Hematopoietic multipotent progenitor cell treated with erythropoietin and hydrocortisone succinate and interleukin-3 and kit ligand, for 17 days (in vitro differentiated cells): ENCODE measurements at places on chromosomes 7 and 10.

DNA sequence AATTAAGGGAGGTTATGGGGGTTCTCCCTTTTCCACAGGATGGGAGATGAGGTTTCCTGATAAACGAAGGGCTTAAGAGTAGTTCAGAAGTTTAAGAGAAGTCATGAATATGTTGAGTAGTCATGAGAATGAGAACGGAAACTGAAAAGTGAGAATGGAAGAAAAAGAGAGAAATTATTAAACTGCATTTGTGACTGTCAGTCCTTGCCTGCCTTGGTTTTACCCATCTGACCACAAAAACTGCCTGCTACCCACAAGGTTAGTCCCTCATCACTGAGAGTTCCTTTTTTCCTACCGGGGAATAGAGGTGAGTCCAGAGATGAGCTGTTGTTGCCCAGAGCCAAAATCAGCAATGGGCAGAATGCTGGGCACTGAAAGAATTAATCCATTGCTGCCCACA is 174.1 kb upstream of the BET1 start:
- no peak for DNase-seq

- DNase-seq, result no peak
Observed at GRCh38 chr7:156168434-156168833, 356.2 kb upstream of the SHH start.

- no peak for DNase-seq
Observed at GRCh38 chr10:5594271-5595049, 69.7 kb downstream of the CALML3 start.

DNA sequence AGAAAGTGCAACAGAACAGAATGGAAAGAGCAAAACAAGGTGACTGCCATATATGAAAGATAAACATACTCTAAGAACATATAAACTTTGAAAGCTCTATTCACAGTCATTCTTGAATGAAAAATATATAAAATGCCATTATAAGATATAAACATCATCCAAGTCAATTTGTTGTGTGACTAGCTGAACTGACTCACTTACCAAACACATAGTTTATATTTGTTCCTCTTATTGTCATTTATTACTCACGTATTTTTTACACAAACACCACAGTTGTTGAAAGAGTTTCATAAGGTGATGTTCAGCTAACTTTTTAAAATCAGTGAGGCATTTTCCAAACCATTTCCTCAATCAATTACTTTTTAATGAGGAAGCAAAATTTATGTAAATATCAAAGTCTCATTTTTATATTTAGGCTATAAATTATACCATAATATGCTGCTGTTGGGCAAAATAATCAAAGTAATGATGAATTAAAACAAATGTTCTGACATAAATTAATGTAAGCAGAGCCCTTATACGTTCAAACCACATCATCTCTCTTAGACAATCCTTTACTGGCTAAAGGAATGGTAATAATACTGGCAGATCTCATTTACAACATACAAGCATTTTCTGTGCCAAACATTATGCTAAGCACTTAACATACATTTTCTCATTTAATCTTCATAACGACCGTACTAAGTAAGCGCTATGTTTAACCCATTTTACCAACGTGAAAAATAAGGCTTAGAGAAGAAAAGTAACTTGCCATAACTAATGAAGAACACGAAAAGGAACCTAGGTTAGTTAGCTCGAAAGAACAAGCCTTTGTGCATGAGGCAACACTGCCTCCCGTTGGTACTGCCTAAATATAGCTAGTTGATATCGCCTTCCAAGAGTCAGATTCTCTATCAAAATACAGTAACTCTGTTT is 7.3 kb downstream of the LRRN3 start:
- no peak for DNase-seq

DNA sequence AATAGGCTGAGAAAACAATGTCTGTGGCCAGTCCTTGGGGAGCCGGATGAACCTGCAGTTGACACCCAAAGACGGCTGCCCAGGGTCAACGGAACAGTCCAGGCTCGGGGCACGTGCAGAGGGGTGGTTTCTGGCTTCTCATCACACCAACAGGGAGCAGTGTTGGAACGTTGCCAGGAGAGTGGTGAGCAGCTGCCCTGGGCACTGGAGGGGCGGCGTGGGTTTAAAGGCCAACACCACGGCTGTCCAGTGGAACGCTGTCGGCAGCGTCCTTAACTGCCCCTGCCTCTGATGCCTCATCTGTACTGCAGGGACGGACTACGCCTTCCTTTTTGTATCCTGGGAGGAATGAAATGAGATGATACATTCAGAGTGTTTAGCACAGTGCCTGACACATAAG is 19.8 kb downstream of the JCAD start:
- DNase-seq, result no peak
